ENCODE measurements at places on chromosomes 11 and 22.

DNA sequence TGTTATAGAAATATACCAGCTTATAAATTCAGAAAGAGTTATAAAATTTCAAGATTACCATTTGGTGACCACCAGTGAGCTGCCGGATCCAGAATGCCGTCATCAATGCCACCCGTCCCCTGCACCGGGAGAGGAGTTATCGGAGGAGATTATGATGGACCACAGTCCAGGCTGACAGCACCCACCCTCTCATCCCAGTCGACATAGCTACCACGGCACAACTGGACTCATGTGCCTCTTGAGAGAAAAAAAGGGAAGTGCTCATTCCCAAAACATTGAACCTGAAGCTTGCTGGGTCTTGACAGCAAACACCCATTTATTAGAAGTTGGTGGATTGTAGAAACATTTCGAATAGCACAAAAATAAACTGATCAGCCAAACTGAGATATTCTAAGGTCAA lies 1331.5 kb downstream of the TBC1D22A start:
- DNase-seq, result no peak

DNA sequence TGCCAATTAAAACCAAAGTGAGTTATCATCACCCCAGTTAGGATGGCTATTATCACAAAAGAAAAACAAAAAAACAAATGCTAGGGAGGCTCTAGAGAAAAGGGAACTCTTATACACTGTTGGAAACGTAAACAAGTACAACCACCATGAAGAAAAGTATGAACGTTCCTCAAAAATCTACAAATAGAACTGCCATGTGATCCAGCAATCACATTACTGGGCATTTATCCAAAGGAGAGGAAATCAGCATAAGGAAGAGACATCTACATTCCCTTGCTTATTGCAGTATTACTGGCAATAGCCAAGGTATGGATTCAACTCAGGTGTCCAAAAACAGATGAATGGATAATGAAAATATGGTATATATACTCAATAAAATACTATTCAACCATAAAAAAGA lies 1145.1 kb downstream of the LRRC4C start:
- DNase-seq, result no peak

DNA sequence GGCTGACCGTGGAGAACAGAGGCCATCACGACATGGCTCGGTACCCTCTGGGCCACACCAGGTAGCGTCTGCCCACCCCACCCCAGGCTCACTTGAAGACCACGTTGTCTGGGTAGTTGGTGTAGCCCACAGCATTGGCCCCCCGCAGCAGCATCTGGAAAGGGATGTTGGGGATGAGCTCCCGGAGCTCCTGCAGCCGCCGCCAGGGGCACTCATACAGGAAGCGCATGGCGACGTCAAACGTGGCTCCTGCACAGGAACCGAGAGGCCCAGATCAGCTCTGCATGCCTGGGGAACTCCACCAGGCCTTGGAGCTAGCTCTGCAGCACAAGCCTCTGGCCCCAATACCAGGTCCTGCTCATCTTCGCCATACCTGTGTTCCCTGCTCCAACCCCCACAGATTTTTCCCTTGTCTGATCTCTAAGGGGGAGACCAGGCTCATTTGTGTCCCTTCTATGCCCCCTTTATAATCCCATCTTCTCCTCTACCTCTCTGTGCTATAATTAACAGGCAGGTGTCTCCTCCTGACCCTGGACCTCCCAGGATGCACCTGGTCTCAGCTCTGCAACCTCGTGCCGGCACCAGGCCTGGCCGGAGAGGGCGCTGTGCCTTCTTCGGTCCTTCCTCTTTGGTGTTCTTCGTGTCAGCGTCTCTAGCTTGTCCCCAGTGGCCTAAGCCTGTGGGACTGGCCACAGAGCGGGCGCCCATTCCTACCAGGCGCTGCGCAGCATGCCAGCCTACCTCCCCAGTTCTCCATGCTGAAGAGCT lies 5.0 kb upstream of the LRFN4 start:
- peak; percentile 78 for DNase-seq

DNA sequence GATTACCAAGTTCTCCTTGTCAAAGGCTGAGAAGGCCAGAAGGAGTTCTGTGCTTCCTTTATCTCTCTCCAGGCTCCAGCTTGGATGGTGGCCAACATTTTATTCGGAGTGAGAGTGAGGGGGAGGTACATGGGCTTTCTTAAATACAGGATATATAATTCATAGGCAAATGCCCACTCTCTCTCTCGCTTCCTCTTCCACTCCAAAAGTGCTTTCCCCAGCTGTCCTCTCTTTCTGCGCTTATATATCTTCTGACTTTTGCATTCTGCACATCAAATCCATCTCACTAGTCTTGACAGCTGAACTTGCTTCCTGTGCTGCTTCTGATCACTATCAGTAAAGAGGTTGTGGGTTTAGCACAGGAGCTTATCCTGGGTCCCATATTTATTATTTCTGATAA lies 125.4 kb upstream of the ARHGAP20 start:
- no peak for DNase-seq

- DNase-seq, result no peak
Observed at GRCh38 chr11:112457532-112457931, 196.9 kb upstream of the PLET1 start.
